Activated CD8-positive, alpha-beta memory T cell treated with anti-CD3 and anti-CD28 coated beads, Interleukin-2, amount 50 U/mL, for 4 hours (primary cell): ENCODE measurements at places on chromosomes 1 and 21.

- no peak for DNase-seq
These were observed 175.9 kb downstream of the IFI44 start for GRCh38 chr1:78825561-78825960.

DNA sequence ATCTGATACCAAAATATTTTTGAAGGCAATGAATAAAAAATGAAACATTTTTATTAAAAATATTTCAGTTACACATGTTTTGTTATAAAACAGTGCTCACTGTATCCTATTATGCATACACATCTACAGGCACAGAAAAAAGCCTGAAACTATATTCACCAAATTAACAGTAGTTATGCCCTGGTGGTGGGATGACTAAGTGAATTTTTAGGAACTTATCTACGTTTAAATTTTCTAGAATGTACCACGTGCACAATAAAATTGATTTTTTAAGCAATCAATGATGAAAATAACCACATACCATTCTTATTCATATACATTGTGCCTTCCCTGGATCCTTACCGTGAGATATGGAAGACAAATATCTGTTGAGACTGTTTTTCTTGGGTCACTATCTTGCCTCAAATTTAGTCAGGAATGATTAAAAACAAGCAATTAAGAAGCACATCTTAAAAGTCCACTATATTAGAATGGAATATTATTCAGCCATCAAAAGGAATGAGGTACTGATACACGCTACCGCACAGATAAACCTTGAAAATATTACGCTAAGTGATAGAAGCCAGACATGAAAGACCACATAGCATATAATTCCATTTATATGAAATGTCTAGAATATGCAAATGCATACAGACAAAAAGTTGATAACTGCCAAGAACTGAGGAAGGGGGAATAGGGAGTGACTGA, 17.4 kb downstream of the TP53BP2 start:
- DNase-seq = no peak

DNA sequence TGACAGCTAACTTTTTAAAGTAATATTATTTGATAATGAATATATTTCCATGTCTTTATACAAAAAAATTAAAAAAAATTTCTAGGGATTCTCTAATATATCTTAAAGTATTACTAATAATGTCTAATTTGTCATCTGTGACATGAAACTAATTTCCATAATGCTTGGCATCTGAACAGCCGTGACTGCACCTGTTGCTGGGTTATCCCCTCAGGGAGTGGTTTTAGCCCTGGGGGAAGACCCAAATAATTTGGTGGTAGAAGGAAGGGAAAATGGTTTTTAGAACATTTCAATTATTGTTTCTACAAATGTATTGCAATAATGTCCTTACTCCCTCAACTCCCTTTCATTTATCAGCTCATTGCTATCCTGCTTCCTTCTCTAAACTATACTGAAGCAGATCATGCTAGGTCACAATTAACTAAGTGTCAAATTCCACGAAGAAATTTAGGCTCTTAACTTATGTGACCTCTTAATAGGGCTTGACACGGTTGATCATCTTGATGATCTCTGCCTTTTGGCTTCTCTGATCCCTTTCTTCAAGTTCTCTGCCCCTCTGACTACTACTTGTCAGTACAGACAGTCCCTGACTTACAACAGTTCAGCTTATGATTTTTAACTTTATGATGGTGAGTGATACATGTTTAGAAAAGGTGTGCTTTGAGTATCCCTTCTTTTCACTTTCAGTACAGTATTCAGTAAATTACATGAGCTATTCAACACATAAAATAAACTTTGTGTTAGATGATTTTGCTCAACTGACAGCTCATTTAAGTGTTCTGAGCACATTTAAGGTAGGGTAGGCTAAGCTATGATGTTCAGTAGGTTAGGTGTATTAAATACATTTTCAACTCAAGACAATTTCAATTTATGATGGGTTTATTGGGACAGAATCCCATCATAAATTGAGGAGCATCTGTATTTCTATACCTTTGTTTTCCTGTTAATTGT, 26.4 kb upstream of the DPH5 start:
- no peak for DNase-seq

GRCh38 chr1:205972081-205972480, 28.8 kb upstream of the SLC26A9 start:
- no peak for DNase-seq

DNA sequence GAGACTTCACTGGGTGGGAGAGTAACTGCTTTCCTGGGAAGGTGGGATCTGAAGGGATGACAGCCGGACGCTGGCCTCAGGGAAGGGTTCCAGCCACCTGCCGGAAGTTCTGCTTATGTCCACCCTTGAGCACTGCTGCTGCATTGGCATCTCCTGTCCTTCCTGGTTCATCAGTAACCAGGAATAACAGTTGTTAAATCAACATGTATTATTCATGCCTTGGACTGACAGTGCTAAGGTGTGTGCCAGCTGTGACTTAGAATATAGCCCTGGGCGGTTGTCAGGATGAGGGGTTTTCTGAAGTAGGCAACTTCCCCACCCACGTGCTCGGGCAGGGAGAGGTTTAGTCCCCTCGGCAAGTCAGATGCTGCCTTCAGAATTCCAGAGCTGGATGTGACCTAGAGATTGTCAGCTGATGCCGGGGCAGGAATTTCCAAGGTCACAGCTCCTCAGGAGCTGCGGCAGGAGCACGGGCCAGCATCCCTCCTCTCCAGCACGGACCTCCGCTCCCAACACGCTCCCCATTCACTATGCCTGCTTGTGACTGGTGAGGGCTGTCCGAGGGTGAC, 17.9 kb downstream of the CLDN14 start:
- DNase-seq = no peak

- no peak for DNase-seq
These were observed 16.8 kb downstream of the PANK4 start for GRCh38 chr1:2509589-2509988.

DNA sequence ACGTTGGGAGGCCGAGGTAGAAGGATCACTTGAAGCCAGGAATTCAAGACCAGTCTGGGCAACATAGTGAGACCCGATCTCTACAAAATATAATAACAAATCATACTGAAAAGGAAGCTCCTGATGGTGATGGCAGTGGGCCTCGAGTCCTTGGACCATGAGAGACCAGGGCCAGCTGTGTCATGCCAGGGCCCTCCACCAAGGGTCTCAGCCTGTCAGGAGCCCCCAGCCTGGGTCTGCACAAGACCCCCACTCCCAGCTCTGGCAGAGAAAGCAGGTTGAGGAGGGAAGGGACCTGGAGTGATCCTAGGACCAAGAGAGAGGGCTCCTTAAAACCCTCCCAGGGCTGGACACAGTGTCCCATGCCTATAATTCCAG, 6.7 kb upstream of the CTRC start:
- DNase-seq = no peak

DNA sequence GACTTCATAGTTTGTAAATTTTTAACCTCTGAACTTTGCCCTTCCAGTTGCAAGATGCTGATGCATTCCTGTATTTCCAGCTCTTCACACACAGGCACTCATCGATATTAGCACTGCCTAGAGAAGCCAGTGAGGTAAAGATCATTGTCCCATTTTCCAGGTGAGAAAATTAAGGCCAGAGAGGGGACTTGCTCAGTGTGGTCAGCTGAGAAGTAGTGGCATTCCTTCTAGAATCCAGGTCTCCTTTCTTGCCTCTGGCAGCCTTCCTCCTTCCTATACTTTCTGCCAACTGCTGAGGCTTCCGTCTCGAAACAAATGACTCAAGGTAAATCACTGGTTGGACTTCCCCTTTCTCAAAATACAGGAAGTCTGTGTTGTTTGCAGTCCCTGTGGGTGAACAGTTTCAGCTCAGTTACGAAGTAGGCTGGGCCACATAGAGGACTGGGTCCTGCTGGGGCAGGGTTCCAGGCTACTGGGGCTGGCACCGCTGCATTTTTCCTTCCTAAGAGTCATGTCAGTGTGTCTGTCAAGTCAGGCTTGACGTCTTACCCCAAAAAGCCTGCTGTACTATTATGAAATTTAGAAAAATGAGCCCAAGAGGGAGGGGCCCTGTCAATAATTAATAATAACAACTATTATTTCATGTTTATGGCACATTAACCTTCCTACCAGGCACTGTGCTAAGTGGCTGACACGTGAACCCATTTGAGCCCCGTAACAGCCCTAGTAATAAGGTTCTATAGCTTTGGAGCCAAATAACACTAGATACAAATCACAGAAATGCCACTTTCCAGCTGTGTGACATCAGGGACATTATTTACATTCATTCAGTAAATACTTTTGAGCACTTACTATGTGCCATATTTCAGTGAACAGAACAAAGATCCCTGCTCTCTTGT, 16.6 kb upstream of the RNF19B start:
- DNase-seq = peak; percentile 54

- DNase-seq = no peak
These were observed 39.7 kb downstream of the C21orf91 start for GRCh38 chr21:17779496-17779895.

GRCh38 chr1:151061704-151062103, 1.5 kb downstream of the MLLT11 start:
- no peak for DNase-seq

GRCh38 chr1:38332649-38333310, 286.2 kb upstream of the POU3F1 start:
- DNase-seq = no peak

- DNase-seq = no peak
These were observed 96.4 kb downstream of the C1orf21 start for GRCh38 chr1:184483101-184483683.

DNA sequence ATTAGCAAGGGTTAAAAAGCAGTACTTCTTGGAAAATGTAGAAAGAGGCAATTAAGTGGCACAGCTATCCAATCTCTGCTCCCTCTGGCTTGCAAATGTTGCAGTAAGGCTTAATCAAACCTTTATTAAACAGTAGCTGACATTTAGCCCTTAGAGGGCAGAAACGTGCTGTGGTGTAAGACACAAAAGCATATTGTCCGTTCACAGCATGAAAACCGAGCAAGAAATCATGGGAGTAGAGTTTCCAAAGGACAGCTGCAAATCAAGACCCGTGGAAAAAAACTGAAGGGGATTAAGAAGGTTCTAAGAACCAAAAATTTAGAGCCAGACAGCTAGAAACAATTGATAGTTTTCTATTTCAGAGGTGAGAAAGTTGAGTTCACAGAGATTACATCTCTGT, 13.1 kb downstream of the ZP4 start:
- DNase-seq = no peak

DNA sequence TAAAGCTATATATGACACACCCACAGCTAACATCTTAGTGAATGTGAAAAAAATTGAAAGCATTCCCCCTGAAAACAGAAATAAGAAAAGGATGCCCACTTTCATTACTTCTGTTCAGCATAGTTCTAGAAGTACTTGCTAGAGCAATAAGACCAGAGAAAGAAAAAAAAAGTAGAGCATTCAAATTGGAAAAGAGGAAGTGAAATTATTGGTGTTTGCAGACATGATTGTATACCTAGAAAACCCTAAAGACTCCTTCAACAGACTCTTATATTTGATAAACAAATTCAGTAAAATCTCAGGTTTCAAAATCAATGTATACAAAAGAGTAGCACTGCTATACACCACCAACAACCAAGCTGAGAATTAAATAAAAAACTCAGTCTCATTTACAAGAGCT, 1461.0 kb downstream of the AMY1C start:
- DNase-seq = no peak

DNA sequence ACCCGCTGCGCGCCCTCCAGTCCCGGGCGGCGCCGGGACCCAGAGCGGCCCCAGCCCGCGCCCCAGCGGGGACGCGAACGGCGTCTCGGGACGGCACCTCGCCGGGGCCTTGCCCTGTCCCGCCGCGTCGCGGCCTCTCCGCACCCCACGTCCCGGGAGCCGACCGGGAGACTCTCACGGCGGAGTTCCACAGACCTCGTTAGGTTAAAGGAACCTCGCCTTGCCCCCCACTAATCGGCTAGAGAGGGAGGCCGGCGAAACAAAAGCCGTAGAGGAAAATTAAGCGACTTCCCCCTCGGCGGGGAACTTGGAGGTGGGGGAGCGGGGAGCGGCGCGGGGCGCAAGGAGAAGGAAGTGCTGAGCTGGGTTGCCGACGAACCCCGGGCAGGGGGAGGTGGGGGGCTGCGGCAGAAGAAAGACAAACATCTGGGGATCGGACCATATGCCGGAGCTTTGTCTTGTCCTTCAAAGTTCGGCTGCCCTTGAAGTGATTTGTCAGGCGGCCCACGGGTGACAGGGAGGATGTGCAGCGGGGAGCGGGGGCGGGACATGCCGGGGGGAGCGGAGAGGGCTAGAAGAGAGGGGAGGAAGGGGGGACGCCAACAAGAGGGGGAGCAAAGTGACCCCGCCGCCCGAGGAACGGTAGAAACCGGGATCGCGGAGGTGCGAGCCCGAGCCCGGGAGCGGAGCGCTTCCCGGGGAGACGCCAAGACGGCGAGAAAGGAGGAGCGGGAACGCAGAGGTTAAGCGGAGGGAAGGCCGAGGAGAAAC, 120.0 kb upstream of the RRP15 start:
- DNase-seq = peak; percentile 19

DNA sequence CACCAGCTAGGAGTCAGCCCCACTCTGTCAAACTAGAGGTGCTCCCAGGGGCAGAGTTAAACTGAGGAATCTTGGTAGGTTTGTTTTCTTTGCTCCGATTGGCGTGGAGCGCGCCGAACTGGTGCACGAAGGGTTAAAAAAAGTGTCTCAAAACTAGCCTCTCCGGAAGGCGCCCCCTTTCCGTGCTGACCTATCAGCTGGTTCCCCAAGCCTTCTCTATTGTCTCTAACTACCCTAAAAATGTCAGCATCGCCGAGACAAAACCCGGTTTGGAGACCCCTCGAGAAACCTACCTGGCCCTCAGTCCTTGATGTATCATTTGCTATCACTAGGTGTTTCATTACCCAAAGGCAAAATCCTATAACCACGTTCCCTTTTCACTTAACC, 2.2 kb downstream of the TGFB2 start:
- no peak for DNase-seq

DNA sequence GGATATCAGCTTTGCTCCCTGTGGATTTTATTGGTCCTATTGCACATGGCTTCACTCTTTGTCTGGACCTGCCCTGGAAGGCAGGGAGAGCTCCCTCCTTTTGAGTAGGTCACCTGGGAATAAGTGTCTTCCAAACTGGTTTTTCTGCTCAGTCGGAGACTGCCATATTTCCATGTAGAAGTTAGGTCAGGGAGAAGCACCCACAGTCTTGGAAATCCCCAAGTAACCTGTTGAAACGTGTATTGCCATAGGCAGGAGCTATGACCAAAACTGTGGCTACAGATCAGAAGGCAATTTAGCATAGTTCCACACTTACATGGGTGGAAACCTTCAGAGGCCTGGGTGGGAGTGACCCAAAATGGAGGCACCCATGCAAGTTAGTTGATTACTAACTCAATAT, 3.5 kb upstream of the GNG12 start:
- DNase-seq = no peak

DNA sequence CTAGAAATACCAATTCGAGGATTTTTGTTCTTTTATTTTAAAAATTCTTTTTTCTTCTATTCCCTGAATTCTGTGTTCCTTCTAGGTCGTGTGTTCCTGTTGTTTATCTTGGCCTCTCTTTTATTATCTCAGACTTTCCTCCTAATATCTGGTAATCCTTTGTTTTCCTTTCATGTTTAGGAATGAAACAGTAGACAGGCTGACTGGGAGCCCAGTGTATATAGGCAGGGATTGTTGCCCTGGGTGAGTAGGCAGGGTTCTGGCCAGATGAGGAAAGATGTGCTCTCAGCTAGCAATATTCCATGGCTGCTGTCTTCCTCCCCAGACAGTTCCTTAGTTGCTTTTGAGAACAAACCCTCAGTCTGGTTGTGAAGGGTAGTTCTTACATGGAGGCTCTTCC, 161.8 kb upstream of the PDE4B start:
- DNase-seq = no peak
